Foreskin keratinocyte (primary cell): ENCODE measurements at places on chromosomes 12 and 14. TPM values are rescaled to one million over a fixed set of nuclear protein-coding genes. Genes with fewer than 3 reads are reported as not detected.

The DTX1 gene
- not detected in 2 replicates for total RNA-seq

The STON2 gene
- total RNA-seq: 119 and 228 TPM in 2 replicates

The UTP20 gene
- 22.1 and 31.5 TPM in 2 replicates for total RNA-seq

The RPL10L gene
- total RNA-seq: not detected in 2 replicates

The CFAP251 gene
- total RNA-seq: 44.5 and 52.1 TPM in 2 replicates

The PIWIL1 gene
- total RNA-seq: 0.04 and 0.14 TPM in 2 replicates

The CCDC177 gene
- not detected in 2 replicates for total RNA-seq

The POC1B gene
- 16.6 and 16.9 TPM in 2 replicates for total RNA-seq
